GM10248 (cell line): ENCODE measurements at places on chromosomes 5 and 9.

GRCh38 chr5:51194671-51195070 lies 188.6 kb upstream of the ISL1 start:
- no peak for DNase-seq

DNA sequence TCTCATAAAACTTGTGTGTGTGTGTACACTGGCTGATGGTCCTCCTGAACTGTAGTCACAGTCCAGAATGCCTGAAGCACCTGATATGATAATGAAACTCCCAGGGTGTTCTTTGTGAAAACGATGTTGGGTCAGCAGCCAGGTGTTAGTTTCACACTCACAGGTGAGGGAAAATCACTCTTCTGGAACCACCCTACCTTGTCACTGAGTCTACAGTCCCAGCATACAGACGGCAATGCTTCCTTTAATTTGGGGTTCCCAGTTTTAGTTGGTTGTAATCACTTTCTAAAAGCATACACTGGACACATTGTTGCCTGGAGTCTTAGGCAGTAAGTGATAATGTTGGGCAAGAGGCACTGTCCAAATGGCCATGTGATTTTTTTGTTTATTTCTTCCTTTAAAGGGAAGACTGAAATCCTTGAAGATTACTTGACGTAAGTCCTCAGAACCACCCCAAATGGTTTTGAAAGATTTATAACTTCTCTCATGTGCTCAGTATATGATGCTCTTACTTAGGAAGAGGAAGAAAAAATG lies 18.2 kb upstream of the MGAT1 start:
- DNase-seq = peak; percentile 56

DNA sequence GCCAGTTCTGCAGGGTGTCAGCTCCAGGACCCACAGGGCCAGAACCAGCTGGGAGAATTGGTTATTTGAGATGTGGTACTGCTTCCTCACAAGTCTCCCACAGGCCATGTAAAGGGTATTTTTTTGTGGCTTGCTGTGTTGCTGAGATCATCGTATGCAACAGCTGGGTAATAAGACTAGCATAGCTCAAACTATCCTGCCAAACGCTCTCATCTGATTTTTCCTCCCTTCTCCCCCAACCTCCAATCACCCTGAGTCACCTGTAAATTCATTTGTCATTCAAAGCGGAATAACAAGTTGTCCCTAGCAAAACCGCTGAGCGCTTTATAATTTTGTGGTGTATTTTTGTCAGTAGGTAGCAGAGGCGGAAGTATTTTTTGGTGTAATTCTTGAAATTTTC lies 63.2 kb downstream of the NSG2 start:
- DNase-seq = no peak

DNA sequence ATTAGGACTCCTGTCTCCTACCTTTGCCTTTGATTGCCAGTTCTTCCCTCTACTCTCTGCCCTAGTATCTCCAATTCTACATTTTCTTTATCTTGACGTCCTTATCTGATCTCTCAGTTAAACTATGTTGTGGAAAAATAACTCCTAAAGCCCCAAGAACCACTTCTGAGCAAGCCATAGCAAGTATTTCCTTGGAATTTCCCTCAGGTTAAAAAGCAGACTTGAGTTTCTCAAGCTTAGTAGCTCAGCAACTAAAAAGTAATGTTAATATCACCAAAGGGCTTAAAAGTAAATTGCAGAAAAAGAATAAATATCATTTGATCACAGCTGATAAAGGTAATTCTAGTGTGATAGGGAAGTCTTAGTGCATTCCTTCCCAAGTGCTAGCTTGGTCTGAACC lies 13.2 kb upstream of the HSPB3 start:
- DNase-seq = no peak

DNA sequence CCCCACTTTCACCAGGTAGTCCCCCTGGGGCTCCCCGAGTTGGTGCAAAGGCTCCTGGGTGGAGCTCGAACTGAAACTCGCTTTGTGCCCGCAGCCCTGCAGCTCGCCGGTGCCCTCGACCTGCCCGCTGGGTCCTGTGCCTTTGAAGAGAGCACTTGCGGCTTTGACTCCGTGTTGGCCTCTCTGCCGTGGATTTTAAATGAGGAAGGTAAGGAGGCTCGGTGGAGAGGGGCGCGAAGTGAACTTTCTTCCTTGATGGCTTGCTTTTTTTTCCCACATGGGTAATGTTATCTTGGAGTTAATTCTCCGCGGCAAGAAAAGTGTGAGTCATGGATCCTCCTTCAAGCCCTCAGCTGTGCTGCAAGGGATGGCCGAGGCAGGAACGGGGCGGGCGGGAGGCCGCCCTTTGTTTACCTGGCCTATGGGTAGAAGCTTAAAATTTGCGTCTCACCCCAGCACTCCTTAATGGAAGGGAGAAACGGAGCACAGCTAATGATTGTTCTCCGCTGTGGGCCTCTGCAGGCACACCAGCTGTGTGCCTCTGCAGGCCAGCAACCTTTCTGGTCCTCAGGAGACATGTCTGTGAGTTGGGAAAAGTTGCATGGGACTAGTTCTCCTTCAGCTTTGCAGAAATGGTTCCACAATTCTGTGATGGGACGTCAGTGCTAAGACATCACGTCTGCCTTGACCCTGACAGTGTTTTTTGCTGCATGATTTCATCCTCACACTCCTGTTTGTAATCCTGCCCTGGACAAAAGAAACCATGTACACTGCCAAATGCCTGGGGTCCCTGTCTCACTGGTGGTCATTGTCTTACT lies 1.1 kb downstream of the MAMDC2 start:
- DNase-seq = no peak

GRCh38 chr9:114433720-114434255 lies 46.0 kb upstream of the AKNA start:
- DNase-seq = no peak

DNA sequence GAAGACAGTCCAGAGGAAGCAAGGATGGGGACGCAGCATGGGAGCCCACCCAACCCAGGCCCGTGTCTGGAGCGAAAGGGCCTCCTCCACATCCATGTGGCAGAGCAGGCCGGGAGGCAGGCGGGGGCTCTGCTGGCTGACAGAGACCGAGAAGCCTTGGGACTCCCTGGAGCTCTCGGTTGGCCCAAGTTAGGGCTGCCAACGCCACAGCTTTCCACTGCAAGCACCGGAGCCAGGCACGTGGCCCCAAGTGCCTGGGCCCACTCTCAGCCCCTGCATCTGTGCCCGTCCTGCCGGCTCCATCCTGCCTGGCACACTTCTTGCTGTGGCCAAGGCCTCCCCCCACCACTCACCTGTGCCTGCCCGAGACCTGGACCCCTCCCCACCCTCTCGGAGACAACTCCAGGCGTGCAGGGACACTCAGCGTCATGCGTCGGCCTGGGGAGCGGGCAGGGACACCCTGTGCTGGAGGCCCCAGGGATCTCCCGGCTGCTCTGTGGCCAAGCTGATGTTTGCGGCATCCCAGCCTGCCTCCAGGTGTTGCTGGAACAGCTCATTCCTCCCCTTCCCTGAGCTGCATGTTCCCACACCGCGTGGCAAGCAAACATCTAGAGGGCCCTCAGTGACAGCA lies 31.5 kb downstream of the SLC6A3 start:
- no peak for DNase-seq

- DNase-seq = peak; percentile 38
Measured at GRCh38 chr9:109918339-109919163, 138.6 kb downstream of the PALM2AKAP2 start.

DNA sequence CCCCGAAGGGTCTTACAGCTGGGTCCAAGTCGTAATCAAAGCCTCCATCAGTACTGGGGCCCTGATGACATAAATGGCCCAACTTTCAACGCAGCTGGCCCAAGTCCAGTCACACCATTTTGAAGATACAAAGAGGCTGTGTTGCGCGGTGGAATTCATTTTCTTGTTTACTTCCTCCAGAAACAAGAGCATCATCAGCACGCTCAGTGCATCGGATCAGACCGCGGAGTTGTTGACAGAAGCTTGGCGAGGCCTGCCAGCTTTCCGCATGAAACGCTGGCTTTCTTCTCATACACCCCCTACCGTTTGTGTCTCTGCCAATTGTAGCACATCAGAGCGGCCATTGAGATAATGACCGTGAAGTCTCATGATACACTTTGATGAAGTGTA lies 101.7 kb upstream of the SPATA31D4 start:
- no peak for DNase-seq

GRCh38 chr9:68991457-68991856 lies 22.5 kb downstream of the PRKACG start:
- no peak for DNase-seq

GRCh38 chr9:107810461-107810961 lies 320.9 kb upstream of the KLF4 start:
- no peak for DNase-seq

DNA sequence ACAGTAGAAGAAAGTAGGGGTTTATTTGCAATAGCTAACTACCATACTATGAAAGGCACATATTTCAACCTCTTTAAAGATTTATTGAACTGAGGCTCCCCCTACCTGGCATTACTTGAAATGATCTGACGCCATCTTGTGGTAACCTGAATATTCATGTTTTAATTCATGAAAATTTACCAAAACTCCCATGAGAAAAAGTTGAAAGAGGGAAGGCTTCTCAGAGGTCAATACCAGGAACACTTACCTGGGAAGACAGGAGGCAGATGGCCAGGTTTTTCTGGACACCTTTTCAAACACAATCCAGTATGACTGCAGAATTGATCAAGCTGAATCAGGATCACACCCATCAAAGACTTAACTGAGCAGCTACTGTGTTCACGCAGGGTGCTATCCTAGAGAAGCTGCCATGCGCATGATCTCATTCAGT lies 9.4 kb downstream of the PRELID2 start:
- DNase-seq = peak; percentile 34

DNA sequence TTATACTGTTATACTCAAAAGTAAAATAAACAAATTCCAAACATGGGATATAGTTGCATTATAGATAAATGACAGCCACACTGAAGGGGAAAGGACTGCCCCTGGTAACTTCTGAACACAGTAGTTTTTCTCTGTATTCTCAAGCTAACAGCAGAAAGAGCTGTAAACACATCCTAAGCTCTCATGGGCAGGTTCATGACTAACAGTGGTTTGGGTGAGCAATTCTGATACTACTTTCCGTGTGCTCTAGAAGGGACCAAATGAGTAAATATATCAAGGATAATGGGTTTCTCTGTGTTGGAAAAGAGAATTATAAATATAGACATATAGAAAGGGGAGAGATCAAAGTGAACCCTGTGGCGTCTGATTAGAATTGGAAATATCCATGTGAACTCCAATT lies 2.2 kb upstream of the LCN6 start:
- no peak for DNase-seq

- no peak for DNase-seq
Measured at GRCh38 chr5:171750311-171750788, 35.3 kb upstream of the SMIM23 start.

GRCh38 chr5:343461-344401 lies 22.2 kb downstream of the AHRR start:
- peak; percentile 78 for DNase-seq

DNA sequence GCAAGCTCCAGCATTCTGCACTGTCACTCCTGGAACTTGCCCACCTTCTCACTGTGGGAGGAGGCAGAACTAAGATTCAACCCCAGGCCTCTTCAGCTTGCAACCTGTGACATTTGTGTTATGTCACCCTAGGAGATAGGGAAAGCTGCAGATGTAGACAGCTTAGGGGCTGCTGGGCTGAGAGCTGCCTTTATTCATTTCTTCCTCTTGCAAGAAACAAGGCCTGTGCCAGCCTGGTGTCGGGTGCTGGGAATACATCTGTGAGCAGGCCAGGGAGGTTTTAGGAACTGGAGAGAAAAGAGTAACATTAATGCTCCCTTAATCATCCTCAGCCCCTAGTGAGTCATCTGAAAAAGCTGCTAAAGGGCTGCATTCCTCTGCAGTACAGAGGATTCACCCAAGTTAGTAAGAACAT lies 101.8 kb downstream of the FGF18 start:
- no peak for DNase-seq
